ENCODE measurements at places on chromosomes 16 and 17.
A peak's percentile ranks its signal among the peaks of the same experiment; 100 is the strongest.

DNA sequence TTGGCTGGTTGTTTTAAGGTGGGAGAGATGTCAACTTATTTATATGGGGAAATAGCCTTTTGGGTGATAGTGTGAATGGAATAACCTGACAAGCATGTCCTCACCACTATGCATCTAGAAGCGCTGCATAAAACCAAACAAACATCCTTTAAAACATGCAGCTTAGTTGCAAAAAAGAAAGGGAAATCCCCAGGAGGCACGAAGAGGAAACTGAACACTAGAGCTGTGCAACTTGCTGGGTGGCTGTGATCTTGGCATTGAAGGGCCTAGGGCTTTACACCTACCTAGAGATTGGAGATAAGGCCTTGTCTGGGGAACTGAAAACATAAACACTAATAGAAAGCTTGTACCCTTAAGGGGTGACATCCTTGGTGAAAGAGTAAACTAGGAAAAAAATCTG lies 7.3 kb downstream of the C16orf54 start:
- DNase-seq, result no peak

- DNase-seq, result peak; percentile 95
These were observed 122.2 kb downstream of the CCDC182 start for GRCh38 chr17:57622683-57623433.

GRCh38 chr17:35566968-35567367 lies 6.3 kb upstream of the SLFN14 start:
- DNase-seq, result no peak

- no peak for DNase-seq
These were observed 35.8 kb downstream of the PLCG2 start for GRCh38 chr16:81814751-81815428.

GRCh38 chr16:11957591-11958395 lies 7.2 kb upstream of the TNFRSF17 start:
- DNase-seq, result no peak

DNA sequence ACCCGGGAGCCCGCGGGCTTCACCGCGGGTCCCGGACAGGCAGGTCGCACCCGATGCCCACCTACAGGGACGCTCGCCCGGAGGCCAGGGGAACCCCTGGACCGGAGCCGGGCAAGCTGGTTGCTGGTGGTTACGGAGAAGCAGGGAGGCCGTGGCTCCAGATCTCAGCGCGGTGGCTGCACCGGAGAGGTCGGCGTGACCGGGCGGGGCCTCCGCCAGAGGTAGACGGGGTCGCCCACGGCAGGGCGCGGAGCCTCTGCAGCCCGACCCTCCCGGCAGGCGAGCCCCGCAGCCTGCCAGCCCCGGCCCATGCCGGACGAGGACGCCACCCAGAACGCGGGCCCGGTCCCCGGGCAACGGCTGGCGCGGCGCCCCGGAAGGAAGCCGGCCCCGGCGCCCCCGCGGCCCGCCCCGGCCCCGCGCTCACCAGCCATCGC lies 341 bp downstream of the PCYT2 start:
- DNase-seq, result peak; percentile 46

- no peak for DNase-seq
These were observed 23.5 kb downstream of the SRCAP start for GRCh38 chr16:30722443-30722842.

DNA sequence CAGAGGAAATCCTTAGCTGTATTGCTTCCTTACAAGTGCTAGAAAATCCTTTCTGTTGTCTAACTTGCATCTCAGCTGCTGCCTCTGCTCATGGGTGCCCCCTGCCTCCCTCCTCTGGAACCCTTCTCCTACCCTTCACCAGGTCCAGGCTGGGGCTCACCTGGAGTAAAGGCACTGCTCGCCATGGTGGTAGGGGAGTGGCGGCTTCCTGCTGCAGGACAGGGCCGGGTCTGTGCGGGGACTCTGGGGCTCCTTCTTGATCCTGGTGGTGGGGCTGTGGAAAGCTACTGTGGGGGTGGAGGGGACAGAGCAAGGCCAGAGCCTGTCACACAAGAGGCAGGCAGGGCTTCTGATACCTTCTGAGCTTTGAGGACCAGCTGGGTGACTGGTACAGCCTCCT lies 12.4 kb downstream of the ETV4 start:
- no peak for DNase-seq

GRCh38 chr16:29808219-29808900 lies 2.0 kb downstream of the MAZ start:
- peak; percentile 16 for DNase-seq

- peak; percentile 95 for DNase-seq
These were observed 12.1 kb upstream of the USP10 start for GRCh38 chr16:84687715-84688114.

GRCh38 chr16:77308163-77308561 lies 109.0 kb downstream of the SYCE1L start:
- peak; percentile 78 for DNase-seq

DNA sequence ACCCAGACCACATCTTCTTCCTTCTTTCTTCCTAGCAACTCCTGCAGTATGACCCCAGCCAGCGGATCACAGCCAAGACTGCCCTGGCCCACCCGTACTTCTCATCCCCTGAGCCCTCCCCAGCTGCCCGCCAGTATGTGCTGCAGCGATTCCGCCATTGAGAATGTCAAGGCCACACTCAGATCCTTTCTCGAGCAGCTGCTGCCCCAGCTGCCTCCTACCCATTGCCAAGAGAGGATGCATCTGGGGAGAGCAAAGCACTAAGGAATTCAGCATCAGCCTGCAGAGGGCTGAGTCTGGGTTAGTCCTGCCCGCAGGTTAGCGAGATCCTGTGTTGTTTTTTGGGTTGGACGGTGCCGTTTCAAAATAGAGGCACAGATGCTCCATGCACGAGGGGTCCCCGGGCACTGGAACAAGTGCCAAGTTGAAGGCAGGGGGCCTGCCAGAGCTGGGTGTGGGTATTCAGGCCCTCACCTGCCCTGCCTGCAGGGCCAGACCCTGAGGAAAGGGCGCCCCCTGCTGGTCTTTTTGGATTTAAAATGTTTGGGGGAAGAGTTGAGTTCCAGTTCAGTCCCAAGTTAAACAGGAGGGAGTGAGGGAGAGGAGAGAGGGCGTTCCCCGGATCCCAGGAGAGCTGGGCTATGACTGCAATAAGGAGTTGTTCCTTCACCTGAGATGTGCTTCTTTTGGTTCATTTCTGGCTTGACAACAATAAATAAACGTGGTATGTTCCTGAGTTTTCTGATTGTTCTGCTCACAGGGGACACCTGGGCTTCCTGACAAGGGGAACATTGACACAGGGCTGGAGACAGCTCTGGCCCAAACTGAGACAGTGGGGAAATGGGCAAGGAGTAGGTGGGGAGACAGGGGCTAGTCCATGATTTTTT lies 4.9 kb downstream of the CDK3 start:
- peak; percentile 79 for DNase-seq

GRCh38 chr17:72853440-72854415 lies 238.8 kb downstream of the SLC39A11 start:
- no peak for DNase-seq

GRCh38 chr16:17439580-17439979 lies 31.2 kb downstream of the XYLT1 start:
- no peak for DNase-seq

DNA sequence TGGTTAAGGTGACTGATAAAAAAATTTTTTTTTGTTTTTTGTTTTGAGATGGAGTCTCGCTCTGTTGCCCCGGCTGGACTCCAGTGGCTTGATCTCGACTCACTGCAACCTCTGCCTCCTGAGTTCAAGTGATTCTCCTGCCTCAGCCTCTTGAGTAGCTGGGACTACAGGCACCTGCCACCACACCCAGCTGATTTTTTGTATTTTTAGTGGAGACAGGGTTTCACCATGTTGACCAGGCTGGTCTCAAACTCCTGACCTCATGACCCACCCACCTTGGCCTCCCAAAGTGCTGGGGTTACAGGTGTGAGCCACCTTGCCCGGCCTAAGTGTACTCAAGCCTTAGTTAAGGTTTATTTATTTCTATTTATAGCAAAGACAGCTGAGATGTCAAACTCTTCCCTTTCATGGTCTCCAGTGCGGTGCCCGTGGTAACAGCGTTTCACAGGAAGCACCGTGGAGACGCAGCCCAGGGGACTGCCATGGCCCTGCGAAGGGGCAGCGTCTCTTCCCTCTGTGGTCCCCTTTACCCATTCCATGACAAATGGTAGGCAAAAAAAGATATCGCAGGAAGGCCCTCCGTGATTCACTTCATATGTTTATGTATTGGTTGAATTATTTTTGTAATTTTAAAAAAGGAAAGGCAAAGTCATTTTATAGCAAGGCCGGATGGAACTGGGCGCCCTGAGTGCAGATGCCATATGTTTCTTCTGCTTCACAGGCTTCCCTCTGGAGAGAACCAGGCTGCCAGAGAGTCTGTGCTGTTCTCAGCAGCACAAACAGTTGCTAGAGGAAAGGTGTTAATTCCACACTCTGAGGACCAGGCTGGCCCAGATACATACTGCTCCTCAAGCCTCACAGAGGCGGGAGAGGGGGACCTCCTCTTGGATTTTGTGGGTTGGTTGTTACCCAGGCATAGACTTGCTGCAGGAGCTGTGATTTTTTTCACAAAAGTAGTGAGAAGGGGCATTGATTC lies 29.2 kb downstream of the DDX19A start:
- DNase-seq, result no peak

DNA sequence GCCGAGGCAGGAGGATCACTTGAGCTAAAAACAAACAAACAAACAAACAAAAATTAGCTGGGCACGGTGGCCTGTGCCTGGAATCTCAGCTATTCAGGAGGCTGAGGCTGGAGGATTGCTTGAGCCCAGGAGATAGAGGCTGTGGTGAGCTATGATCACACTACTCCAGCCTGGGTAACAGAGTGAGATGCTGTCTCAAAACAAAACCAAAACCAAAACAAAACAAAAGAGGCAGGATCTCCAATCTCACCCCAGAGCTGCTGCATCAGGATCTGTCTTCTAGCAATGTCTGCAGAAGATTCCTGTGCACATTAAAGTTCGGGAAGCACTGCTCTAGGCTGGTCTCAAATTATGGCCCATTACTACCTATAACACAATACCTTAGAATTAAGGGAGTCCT lies 43.1 kb downstream of the MAP2K6 start:
- no peak for DNase-seq

GRCh38 chr17:64448665-64449512 lies at the start of gene MILR1:
MILR1 (plus strand) TSS chr17:64449115; CDS start chr17:64449169, 54 bp downstream.
- peak; percentile 86 for DNase-seq

DNA sequence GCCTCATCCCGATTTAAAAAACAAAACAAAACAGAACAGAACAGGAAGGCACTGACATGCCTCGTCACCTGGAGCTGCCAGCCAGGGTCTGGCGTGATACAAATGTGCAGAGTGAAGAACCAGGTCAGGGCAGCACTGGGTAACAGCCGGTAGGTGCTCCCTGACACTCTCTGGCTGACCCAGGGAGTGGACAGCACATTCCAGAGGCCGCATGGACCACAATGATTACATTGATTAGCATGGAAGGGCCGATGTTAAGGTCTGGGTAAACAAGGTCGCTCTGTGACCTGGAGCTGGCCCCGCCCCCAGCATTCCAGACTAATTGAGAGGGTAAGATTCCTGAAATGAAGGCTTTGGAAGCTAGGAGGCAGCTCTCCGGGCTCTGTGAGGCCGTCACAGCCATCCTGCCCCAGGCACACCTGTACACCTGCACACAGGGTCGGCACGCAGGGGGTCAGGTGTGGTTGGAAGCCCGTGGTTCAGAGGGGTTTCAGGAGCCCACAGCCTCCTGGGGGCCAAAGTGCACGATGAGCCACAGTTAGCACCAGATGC lies 21.4 kb downstream of the PIEZO1 start:
- DNase-seq, result no peak

DNA sequence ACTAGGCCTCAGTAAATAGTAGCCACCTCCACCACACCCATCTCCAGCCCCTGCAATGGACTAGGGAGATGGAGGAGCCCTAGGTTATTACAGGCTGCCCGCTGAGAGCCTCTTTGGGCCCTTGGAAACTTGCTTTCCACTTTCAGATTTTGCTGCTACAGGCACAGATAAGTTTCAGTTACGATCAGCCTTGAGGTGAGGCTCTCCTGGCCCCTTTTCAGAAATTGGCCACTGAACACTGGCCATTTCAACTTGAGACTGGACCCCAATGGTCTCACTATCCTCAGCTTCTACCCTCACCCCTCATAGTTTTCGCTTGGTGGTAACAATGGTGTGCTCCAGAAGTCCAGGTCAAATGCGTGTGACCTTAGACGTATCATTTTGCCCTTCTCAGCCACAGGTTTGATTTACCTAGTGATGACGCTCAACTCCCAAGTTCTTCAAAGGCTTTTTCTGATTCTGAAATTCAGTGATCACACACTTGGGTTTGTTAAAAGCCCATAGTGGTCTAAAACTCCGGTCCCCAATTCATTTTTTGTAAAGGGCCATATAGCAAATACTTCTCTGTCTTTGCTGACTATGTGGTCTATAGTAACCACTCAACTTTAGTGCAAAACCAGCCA lies 1.0 kb downstream of the PMM2 start:
- no peak for DNase-seq

GRCh38 chr16:49835161-49835777 lies 20.6 kb downstream of the ZNF423 start:
- DNase-seq, result no peak

DNA sequence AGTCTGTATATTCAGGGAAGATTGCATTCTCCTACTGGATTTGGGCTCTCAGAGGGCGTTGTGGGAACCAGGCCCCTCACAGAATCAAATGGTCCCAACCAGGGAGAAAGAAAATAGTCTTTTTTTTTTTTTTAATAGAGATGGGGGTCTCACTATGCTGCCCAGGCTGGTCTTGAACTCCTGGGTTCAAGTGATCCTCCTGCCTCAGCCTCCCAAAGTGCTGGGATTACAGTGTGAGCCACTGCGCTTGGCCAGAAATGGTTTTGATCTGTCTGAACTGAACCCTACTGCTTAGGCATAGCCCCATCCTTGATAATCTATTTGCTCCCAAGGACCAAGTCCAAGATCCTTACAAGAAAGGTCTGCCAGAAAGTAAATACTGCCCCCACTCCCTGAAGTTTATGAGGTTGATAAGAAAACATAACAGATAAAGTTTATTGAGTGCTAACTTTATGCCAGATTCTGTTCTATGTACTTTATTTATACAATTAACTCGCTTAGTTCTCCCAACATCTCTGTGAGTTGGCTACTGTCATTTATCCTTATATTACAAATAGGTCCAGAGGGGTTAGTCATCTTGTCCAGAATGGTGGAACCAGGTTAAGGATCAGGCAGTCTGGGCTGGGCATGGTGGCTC lies 13.5 kb downstream of the G6PC1 start:
- no peak for DNase-seq

- DNase-seq, result no peak
These were observed 208.7 kb downstream of the PRKCA start for GRCh38 chr17:66511135-66511534.

DNA sequence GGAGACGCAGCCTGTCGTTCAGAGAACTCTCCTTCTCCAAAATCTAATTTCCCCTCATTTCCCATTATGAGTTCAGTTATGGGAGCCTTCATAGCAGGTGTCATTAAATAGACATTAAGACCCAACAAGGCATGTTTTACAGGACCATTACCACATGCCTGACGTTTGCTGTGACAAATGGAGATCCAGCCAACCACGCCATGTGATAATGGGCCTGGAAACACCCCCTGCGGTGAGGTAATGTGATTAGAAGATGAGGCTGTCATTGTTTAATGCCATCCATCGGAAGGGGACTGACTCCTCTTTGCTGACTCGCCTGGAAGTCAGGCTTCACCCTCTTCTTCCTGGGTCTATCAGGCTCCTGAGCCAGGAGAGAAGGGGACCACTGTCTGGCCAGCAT lies 76.9 kb downstream of the WSCD1 start:
- no peak for DNase-seq
